ENCODE measurements at places on chromosomes 6 and 20.

DNA sequence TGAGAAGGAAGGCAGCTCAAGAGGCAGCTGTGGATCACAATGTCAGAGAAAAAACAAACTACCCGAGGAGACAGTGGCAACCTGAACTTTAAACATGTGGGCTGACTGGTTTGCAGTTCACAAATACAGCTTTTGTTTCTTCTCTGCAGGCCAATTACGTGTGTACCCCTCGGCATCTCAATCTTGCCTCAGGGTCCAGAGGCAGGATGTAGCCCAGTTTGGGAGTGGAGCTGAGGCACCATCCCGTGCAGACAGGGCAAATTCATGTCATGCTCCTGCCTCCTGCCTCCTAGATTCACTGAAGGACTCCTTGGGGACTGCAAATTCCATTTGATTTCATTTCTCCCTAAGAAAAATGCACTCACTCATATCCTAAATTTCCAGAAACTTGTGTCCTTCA lies 94.2 kb upstream of the KCNK16 start:
- DNase-seq, result no peak

- no peak for DNase-seq
These were observed 12.5 kb upstream of the PCK1 start for GRCh38 chr20:57548177-57549058.

DNA sequence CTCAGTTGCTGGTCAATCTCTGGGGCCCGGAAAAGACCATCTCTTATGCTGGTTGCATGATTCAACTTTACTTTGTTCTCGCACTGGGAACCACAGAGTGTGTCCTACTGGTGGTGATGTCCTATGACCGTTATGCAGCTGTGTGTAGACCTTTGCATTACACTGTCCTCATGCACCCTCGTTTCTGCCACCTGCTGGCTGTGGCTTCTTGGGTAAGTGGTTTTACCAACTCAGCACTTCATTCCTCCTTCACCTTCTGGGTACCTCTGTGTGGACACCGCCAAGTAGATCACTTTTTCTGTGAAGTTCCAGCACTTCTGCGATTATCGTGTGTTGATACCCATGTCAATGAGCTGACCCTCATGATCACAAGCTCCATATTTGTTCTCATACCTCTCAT lies 4.3 kb downstream of the OR2J3 start:
- DNase-seq, result no peak

GRCh38 chr20:10167594-10167993 lies 51.0 kb upstream of the SNAP25 start:
- no peak for DNase-seq

GRCh38 chr6:168472363-168472762 lies 31.4 kb downstream of the SMOC2 start:
- no peak for DNase-seq

- DNase-seq, result no peak
These were observed at the start of gene TIAM2 for GRCh38 chr6:154995254-154996015. TIAM2 (plus strand) TSS chr6:154995315; CDS start chr6:155129224, 133,909 bp downstream.

- no peak for DNase-seq
These were observed 9.1 kb downstream of the ETV7 start for GRCh38 chr6:36378243-36378920.

DNA sequence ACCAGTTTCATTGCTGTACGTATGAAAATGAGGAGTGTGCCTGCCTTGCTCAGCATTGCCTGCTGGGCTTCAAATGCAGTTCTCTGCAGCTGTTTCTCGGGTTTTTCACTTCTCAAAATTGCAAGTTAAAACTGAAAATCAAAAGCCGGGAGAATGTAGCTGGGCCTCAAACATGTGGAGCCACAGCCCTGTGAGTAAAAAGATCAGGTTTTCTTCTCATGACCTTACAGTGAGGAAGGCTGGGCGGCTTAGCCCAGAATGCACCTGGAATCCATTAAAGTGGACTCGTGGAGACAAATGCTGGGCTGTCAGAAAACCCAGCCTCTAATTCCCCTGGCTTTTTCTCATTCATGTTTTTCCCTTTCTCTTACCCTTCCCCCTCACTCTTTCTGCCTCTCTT lies 34.4 kb downstream of the DSE start:
- no peak for DNase-seq

GRCh38 chr6:50851049-50851845 lies 32.6 kb downstream of the TFAP2B start:
- no peak for DNase-seq

- no peak for DNase-seq
These were observed 34.8 kb downstream of the MDFI start for GRCh38 chr6:41672816-41673703.

DNA sequence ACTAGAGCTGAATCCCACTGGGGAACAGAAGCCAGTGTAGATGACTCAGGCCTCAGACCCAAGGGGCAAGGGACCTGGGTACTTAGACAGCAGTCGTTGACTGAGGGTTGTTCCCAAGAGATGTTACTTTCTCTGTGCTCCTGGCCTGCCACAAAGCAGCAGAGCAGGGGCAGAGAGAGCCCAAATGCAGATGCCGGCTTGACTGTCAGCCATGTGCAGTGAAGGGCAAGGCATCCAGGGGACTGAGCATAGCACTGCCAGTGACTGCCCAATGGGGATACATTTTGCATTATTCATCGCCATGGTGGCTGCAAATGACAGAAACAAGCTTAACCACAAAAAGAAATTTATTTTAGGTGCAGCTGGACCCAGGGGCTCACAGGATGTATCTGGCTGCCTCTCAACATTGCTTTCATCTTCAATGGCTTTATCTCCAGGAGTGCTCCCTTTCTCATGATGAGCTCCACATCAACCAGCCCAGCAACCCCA lies 7.6 kb upstream of the TP53RK start:
- DNase-seq, result peak; percentile 22

DNA sequence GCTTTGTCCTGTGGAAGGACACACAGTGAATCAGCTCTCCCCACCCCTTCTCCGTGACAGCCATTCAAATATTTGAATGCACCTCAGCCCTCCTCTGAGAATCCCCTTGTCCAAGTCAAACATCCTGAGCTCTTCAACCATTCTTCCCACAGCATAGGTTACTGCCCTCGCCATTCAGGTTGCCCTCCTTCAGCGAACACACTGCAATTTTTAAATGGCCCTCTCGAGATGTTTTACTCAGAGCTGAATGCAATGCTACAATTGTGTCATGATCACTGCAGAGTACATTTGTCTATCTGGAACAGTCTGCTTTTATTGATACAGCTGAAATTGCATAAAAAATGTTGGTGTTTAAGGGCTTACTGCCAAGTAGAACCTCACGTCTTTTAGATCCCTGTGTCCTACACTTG lies 48.9 kb downstream of the SLC2A12 start:
- no peak for DNase-seq

- no peak for DNase-seq
These were observed 28.7 kb upstream of the NT5E start for GRCh38 chr6:85421181-85421580.

- DNase-seq, result no peak
These were observed 27.1 kb upstream of the BEND6 start for GRCh38 chr6:56927538-56928453.
